ENCODE measurements at places on chromosomes 1 and 21.
A peak's percentile ranks its signal among the peaks of the same experiment; 100 is the strongest.

- DNase-seq = no peak
Measured at GRCh38 chr1:47645151-47645550, 207.3 kb downstream of the FOXD2 start.

GRCh38 chr1:216666441-216666840 is 56.8 kb downstream of the ESRRG start:
- no peak for DNase-seq

DNA sequence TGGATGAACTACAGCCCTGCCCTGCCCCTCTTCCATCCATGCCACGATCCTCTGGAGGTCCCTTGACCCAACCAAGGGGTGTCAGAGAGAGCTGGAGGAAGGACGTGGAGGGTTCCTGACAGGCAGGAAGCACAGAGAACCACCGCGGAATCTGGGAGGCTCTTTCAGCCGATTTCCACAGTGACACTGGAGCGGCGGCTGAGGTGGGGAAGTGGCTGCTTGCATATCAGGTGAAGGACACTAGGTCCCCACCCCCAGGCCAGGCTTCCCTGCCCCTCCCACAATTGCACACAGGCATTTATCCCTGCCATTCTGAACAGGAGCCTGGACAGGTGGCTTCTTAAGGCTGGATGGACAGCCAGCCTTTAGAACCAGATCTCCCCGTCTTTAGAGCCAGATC is 17.5 kb downstream of the LRRC71 start:
- no peak for DNase-seq

DNA sequence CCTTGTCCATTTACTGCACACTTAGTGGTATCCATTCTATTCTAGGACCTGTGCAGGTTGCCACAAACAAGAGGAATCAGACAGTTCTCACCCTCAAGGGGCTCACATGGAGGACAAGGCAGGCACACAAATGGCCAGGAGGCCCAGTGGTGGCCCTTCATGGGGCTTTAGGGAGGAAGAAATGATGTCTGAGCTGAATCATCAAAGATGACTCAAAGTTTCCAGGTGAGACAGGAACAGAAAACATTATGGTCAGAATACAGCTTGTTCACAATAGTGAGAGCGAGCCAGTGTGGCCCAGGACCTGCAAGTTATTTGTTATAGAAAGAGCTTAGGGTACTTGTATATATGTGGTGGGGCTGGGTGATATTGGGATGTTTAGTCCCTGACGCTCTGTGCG is 26.4 kb downstream of the SHISAL2A start:
- DNase-seq = peak; percentile 60

DNA sequence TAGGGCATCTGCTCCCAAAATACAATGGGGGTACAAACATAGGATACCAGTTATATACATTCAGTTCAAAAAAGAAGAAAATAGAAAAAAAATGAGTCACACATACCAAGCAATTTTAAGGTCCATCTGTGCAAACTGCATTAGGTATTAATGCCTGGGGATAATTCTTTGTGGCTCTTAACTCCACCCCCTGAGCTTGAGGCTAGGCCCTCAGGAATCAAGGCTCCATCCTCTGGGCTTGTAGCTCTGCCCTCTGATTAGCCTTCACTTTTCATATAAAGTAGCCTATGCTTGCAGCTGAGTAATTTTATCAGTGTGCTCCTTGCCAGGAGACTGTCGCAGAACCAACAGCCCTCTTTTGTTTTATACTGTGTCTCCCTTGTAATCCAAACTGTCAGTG is 69.9 kb upstream of the BACE2 start:
- DNase-seq = no peak

DNA sequence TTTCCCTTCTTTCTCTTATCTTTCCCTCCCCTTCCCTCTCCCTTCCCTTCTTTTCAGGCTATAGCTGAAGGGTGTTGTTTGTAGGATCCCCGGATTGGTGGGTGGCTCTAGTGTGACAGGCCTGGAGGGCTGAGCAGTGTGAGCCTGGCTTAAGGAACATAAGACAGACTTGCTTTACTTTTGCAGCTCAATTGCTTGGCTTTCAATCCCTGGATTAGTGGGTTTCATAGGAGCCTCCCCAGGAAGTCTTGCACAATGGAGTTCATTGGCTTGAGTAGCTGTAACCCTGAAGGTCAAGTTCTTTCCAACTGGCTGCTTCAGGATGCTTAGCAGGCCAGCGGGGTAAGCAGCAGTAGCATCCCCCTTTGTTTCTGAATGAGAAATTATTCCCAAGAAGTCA is 126.7 kb downstream of the CAMTA1 start:
- no peak for DNase-seq

- no peak for DNase-seq
Measured at GRCh38 chr1:37825506-37825905, 17.5 kb upstream of the YRDC start.

DNA sequence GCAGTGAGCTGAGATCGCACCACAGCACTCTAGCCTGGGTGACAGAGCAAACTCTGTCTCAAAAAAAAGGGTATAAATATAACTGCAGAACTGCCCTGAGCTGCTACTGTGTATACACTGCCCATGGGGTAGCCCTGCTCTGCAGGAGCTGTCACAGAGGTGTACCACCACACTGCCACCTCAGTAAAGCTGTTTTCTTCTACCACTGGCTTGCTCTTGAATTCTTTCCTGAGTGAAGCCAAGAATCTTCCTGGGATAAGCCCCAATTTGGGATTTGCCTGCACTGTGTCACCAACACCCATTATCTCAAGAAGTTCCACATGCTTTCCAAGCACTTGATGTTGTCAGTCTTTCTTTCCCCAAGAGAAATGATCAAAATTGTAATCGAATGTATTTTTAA is 30.6 kb upstream of the SLC6A9 start:
- DNase-seq = no peak

DNA sequence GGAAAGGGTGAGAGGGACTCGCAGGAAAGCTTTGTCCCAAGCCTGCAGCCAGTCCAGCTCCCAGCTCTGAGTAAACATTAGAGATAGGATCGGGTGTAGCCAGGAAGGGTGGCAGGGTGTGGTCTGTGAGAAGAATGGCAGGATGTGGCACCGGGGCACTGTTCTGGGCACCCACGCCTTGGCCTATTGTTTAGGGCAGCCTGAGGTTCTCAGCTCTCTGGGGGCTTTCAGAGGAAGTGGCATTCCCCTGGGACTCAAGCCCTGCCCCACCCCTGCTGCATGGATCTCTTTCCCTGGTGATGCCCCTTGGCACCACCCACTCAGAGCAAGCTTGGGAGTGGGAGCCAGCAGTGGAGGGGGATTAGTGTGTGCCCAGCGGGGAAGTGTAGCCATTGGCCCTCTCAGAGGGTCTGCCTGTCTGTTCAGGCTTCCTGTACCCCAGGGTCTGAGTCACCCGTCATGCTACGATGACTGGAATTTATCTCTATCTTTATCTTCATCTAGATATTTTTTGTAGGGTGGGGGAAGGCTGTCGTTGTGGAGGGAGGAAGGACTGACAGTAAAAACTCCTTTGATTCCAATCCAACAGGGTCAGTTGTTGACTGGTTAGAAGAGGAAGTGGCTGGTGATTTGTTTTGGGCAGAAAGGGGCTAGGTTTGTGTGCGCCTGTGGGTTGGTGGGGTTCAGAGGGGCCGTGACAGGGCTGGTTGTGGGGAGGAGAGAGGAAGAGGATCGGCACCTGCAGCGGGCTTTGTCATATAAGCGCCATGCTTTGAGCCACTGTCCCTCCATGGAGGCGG is 31.6 kb downstream of the SOX13 start:
- peak; percentile 72 for DNase-seq

GRCh38 chr1:227779685-227780084 is 35.8 kb upstream of the PRSS38 start:
- DNase-seq = no peak

- peak; percentile 8 for DNase-seq
Measured at GRCh38 chr1:193185901-193186731, at the start of gene B3GALT2. Gene B3GALT2, minus strand, starts transcription at chr1:193186613. Its CDS starts 5,051 bp downstream, at chr1:193181562.
